Activated CD8-positive, alpha-beta T cell treated with anti-CD3 and anti-CD28 coated beads, Interleukin-2, amount 10 ng/mL, durations not matched to agents 7 days and 5 days (primary cell): ENCODE measurements at places on chromosomes 3 and 15. TPM values are rescaled to one million over a fixed set of nuclear protein-coding genes. Genes with fewer than 3 reads are reported as not detected.

GRCh38 chr3:60094392-60094947 lies 1044.6 kb upstream of the CFAP20DC start:
- DNase-seq = no peak

Gene GOLGA6D
- not detected for total RNA-seq

DNA sequence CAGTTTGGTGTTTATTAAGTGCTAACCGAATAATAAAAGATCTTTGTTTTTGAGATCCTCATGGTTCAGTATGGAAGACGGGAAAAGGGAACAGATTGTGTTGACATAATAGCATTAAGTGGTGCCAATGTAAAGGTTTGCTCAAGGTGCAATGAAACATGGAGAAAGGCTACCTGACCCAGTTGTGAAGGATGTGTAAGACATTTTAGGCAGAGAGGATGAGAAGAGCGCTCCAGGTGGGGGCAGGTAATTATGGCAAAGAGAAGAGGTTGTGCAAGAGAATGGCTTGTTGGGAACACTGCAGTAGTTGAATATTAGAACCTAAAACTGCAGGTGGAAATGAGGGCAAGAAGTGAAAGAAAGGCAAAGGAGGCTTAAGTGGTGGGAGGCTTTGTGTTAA lies 140.8 kb downstream of the DIPK2A start:
- DNase-seq = no peak

Gene ITIH3
- not detected for total RNA-seq

GRCh38 chr15:92870010-92870591 lies 30.0 kb upstream of the CHD2 start:
- no peak for DNase-seq

- no peak for DNase-seq
These were observed 98.1 kb downstream of the XXYLT1 start for GRCh38 chr3:195172896-195173295.

Gene TFDP2
- 23.0 TPM for total RNA-seq

- DNase-seq = no peak
These were observed 3.9 kb downstream of the KATNBL1 start for GRCh38 chr15:34206011-34206410.

DNA sequence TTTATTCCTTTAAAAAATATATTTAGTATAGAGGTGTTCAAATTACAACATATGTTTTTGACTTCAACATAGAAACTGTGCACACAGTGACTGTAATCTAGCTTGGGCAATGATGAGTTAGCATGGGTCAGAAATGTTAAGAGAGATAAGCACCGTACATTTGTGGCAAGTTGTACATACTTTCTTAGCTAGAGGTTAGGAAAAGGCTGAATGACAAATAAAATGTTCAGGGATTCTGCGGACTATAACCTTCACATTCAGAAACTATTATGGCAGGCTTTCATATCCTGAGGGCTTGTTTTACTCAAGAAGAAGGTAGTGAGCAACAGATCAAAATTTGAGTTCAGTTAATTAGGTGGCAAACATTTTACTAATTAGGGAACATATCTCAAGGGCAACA lies 379.7 kb upstream of the EPHA6 start:
- no peak for DNase-seq

DNA sequence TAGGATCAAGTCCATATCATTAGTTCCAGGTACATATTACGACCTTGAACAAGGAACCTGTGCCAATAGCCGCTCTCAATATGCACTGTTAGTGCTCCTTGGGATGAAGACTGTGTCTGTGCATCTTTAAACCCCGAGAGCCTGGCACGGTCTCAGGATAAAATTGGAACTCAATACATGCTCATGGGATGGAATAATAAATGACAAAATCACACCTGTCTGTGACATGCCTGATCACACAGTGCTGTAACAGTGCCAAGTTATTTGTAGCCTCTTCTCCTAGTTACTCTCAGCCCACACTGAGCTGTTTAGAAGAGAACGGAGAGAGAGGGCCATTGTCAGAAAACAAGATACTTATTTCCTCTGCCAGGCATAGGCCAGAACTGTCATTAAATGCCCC lies 82.2 kb downstream of the SSR3 start:
- no peak for DNase-seq

DNA sequence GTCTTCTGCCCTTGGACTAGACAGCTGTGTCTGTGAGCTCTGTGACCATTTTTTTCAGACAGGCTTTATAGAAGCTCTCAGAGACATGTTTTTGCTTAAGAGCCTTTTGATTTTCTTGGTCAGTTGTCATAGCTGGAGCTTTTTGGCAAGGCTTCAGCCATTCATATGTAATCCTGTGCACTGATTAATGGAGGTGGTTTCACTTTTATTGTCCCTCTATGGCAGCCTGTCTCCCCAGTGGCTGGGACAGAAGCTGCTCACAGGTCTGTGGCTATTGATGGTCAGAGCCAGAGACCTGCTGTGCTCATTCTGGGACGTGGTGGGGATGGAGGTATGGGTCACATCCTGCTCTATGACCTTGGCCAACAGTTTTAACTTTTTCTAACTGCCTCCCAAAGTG lies 226.6 kb upstream of the LRRFIP2 start:
- DNase-seq = no peak
